Stimulated activated CD8-positive, alpha-beta memory T cell treated with anti-CD3 and anti-CD28 coated beads, Interleukin-15, amount 100 ng/mL, for 1 hour (primary cell): ENCODE measurements at places on chromosomes 2 and 18.

GRCh38 chr2:105772362-105772761 lies 27.6 kb downstream of the NCK2 start:
- DNase-seq: no peak

DNA sequence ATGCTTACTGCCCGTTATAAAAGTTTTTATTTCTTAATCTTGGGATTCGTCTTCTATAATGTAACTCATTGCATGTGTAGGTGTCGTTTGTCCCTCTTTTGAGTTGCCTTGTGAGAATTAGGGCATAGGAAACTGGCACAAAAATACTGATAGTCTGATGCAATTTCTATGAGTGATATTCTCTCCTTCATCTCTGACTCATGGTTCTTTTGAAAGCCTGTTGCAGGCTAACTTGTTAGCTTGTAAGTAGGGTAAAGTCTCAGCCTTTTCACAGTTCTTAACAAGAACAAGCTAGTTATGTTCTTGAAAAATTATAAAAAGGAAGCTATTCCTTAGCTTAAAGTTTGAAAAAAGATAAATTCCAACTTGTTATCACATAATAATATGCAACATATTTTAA lies 1085.4 kb upstream of the NRXN1 start:
- no peak for DNase-seq

DNA sequence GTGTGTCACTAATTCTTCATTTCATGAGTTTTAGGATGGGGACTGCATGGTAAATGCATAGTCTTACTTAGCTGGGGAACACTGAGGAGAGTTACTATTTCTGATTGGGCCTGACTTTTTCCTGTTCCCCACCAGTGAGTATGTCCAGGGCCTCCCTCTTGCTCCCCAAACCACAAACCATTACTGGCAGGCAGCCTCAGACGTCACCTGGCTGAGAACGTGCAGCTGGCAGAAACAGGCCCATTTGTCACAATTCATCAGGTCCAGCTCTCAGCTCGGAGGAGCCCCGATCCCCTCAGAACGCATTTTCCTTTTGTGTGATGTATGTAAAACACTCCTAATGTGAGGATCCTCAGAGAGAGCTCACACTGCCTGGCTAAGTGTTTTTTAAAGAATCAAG lies 71.7 kb upstream of the SIX3 start:
- no peak for DNase-seq

DNA sequence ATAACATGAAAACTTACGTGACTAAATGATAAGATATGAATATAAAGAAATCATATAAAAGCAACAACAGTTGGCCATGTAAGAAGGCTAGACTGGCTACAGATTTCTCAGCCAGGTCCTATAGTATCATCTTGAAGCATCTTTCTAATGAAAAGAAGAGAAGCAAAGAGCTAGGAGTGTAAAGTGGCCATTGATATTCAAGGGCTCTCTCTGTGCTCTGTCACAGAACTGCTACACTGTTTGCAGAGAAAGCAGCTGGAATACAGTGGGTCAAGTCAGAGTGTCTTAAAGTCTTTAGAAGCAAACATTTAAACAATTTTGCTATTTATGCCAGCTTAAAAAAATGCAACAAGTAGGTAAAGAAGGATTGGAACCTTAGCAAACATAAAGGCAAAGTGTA lies 118.8 kb downstream of the SCN9A start:
- no peak for DNase-seq

- no peak for DNase-seq
These were observed 360.6 kb upstream of the HNRNPA3 start for GRCh38 chr2:176851889-176852483.

GRCh38 chr2:218734190-218734975 lies 23.7 kb downstream of the TTLL4 start:
- no peak for DNase-seq

DNA sequence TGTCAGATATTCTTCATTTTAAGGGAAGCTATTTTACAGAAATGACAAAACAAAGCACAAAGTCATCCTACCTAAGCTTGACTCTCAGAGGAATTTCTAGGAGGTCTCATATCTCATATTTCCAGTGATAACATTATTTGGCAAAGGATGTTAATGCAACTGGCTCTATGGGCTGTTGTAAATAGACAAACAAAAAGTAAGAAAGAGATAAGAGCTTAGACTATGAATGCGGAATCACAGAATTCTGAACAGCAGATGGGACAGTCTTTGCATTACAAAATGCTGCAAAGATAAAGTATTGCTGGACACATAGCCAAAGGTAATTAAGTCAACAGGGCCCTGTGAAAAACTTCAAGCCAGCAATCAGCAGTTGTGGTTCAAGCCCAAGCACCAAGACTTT lies 23.9 kb downstream of the PIAS2 start:
- no peak for DNase-seq

- no peak for DNase-seq
These were observed 127.8 kb downstream of the CERS6 start for GRCh38 chr2:168583710-168584521.

GRCh38 chr2:10497797-10498251 lies 49.7 kb upstream of the ODC1 start:
- DNase-seq: peak; percentile 22

- DNase-seq: no peak
These were observed 44.7 kb upstream of the SLC1A4 start for GRCh38 chr2:64944484-64944883.

GRCh38 chr2:105796131-105796638 lies 51.5 kb downstream of the NCK2 start:
- DNase-seq: no peak

DNA sequence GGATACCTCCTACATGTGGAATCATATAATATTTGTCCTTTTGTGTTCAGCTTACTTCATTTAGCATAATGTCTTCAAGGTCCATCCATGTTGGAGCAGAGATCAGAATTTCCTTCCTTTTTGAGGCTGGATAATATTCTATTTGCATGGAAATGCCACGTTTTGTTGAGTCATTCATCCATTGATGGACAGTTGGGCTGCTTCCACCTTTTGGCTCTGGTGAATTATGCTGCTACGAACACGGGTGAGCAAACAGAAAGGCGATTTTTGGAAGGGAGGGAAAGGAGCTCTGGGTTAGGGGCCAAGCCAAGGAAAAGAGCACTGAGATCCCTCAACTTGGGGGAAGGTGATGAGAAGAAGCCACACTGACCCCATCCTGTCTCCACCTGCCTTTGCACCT lies 260.5 kb downstream of the TNS1 start:
- no peak for DNase-seq

GRCh38 chr2:217900010-217900779 lies 102.6 kb downstream of the TNS1 start:
- no peak for DNase-seq

DNA sequence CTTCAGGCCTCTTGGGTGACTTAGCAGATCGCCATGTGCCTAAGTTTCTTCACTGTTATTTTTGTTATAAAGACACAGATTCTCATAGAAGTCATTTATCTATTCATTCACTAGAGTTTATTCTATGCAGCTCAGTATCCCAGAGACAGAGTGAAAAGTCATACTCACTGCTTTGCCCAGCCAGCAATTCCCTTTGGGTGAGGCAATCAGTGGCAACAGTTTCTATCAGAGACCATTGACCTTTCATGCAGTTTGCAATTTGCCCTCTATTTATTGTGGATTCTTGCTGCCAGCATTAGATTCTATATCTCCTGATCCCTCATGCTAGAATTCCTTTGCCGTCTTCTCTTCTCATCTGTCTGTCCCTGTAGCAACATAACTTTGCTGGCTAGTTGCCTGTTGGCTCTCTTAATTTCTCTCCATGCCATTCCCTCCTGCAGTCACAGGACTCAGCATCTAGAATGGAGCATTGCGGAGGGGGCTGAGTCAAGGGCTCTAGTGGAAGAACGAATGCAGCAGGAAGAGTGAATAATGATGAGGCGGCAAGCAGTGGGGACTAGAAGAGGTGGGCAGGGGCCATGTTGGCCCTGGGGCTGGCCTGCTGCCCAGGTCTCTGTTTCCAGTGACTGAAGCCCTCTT lies 12.2 kb downstream of the SLC9A4 start:
- no peak for DNase-seq

- no peak for DNase-seq
These were observed 156.3 kb downstream of the LAMA1 start for GRCh38 chr18:6961331-6961730.

DNA sequence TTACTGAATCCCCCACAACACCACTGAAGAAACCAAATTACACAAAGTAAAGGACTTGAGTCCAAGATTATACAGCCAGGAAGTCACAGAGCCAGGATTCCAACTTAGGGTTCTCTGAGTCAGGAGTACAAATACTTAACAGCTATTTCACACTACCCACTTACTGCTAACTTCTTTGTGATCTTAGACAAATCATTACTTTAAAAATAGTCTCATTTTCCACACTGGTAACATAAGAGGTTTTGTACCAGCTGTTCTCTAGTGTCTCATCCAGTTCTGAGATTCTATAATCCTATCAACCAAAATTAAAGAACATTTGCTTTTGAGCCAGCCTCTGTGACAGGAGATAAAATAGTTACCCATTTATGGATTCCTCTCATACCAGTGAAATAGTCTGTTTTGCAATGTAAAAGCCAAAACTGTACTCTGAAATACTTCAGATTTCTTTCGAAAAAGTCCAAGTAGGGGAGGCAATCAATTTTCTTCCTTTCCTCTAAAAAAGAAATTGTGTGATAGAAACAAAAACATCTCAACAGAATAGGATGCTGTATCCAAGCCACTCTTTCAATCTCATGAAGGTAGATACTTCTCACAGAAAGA lies 157.6 kb downstream of the LRATD1 start:
- no peak for DNase-seq

DNA sequence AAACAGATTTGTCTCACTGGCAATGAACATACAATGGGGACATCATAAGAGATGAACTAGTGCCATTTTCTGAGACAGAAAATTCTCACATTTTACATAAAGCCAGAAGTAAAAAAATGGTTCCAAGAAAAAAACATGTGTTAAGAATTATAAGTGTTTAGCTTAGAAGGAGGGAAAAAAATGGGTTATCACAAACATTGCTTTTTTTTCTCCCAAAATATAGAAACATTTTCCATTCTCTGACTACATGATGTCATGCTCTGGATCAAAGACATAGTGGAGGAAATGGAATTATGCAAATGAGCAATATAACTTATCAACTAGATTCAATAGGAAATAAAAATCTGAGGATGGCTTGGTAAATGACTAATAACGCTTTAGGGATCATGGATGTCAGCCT lies 49.8 kb downstream of the SPATS2L start:
- no peak for DNase-seq

GRCh38 chr18:13502585-13502984 lies 223.8 kb downstream of the FAM210A start:
- DNase-seq: no peak

GRCh38 chr18:457521-458412 lies 42.7 kb downstream of the COLEC12 start:
- DNase-seq: no peak

DNA sequence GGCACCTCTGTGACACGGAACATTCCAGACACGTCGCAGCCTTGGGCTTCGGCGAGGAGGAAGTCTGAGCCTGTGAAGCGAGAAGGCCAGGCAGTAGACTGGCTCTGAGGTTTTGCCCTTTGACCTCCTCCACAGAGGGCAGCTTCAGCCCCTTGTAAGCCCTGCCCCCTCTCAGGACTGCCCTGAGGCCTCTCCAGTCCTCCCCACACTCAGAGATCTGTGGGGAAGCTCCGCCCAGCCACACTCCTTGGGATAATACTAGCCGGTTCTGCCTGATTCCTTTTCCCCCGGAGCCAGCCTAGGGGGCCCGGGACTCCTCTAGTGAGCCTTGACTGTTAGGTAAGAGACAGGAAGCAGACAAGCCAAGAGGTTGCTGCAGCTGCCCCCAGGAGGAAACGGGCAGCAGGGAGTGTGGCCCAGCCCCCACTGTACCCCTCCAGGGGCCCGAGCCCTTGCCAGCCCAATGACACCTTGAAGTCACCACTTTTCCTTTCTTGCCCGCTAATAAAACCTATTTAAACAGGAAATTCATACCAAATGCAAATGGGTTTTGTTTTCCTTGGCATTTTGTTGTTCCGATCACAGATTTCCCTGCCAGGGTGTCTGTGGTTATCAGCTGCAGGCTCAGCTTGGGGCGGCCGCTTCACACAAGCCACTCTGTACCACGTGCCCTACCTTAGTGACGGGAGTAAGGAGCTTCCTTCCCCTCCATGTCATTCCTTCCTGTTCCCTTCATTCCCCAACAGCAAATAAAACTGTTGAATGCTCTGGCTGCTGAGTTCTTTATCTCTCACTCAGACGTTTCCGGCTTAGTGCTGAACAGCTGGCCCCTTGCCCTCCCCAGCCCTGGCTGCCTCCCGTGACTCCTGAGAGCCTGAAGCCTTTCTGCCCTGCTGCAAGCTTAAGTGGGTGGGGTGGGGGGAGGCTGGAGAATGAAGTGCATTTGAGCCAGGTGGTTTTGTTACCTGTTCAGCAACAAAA lies 124.7 kb downstream of the CABLES1 start:
- no peak for DNase-seq

DNA sequence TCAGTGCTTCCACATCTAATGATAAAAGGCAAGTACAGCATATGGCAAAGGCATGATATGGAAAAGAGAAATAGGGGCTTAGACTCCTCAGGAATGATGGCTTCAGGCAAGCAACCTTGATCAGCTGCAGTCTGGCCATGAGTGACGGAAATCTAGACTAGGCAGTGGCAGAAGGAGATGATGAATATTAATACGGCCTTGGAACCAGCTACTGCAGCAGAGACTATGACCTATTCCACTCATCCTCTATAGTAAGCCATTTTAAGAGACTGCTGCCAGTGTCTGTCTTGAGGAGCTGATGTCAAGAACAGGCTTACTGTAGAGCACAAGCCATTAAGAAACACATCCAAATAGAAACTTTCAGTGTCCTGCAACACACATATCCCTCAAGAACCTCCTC lies 23.7 kb downstream of the ASXL2 start:
- no peak for DNase-seq

GRCh38 chr18:42437646-42438045 lies 482.6 kb downstream of the PIK3C3 start:
- no peak for DNase-seq

GRCh38 chr2:72682061-72682460 lies 143.8 kb downstream of the EXOC6B start:
- DNase-seq: no peak

GRCh38 chr2:6960659-6961058 lies 43.4 kb downstream of the RNF144A start:
- DNase-seq: no peak

DNA sequence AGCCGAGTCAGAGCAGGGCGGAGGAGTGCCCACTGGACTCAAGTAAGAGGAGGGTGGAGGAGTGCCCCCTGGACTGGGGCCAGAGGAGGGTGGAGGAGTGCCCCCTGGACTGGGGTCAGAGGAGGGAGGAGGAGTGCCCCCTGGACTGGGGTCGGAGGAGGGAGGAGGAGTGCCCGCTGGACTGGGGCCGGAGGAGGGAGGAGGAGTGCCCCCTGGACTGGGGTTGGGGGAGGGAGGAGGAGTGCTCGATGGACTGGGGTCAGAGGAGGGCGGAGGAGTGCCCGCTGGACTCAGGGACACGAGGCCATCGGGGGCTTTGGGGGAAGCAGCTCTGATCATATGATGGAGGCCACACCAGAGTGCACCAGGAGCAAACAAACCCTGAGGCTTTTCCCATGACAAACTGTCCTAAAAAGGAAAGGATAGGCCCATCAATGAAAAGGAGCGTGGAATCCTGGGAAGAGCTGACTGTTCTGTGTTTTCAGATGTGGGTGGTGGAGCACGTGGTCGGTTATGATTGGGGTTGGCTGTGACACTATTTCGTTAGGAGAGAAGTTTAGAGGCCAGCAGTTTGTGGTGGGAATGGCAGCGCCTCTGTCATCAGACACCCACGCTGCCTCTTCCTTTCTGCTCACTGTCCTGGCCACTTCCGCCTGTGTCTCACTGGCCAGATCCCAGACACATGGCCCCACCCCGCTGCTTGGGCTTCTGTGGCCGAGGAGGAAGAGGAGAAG lies 24.5 kb upstream of the HPCAL1 start:
- no peak for DNase-seq
